ENCODE measurements at places on chromosomes 7 and 10. TPM values are rescaled to one million over a fixed set of nuclear protein-coding genes. Genes with fewer than 3 reads are reported as not detected.

Gene NODAL
- total RNA-seq = not detected

Gene SPDYE8
- not detected for total RNA-seq

Gene KLLN
- total RNA-seq = 0.35 TPM

Gene SCIN
- total RNA-seq = 197 TPM

Gene HOXA13
- not detected for total RNA-seq

Gene OR2A1
- total RNA-seq = not detected

Gene MSRB2
- 9.1 TPM for total RNA-seq

Gene SP8
- total RNA-seq = 3.6 TPM

Gene SEMA3A
- 12.4 TPM for total RNA-seq

Gene ADAM12
- total RNA-seq = 0.13 TPM

Gene SYT15
- total RNA-seq = 4.1 TPM

Gene ADAP1
- total RNA-seq = 127 TPM

Gene ZNF117
- total RNA-seq = 3.3 TPM

Gene AOC1
- 508 TPM for total RNA-seq

Gene PTN
- total RNA-seq = 6.7 TPM

Gene CPN1
- not detected for total RNA-seq

Gene LIPK
- not detected for total RNA-seq

Gene GIMAP1
- total RNA-seq = 4.6 TPM

Gene PLCE1
- total RNA-seq = 28.8 TPM

Gene HOXA10
- total RNA-seq = 17.3 TPM

Gene TAX1BP1
- total RNA-seq = 64.4 TPM

Gene MYO1G
- total RNA-seq = 2.7 TPM

Gene CCL24
- 13.1 TPM for total RNA-seq

Gene CYP26A1
- total RNA-seq = not detected

Gene MACROH2A2
- total RNA-seq = 11.0 TPM

Gene DDX50
- total RNA-seq = 15.7 TPM

Gene CHST3
- 9.1 TPM for total RNA-seq

Gene CPED1
- 6.9 TPM for total RNA-seq

Gene LRRC4
- 1.6 TPM for total RNA-seq

Gene CDK1
- total RNA-seq = 3.2 TPM

Gene PNLIPRP3
- 0.40 TPM for total RNA-seq

Gene PPA1
- 199 TPM for total RNA-seq

Gene PRKG1
- total RNA-seq = 89.1 TPM

Gene DDIT4
- total RNA-seq = 275 TPM

Gene SPDYE1
- not detected for total RNA-seq

Gene TMEM106B
- 49.7 TPM for total RNA-seq

Gene CFTR
- total RNA-seq = 58.6 TPM

Gene ANKRD2
- not detected for total RNA-seq

Gene HECTD2
- total RNA-seq = 4.9 TPM

Gene MLXIPL
- 130 TPM for total RNA-seq

Gene NKX1-2
- total RNA-seq = not detected

Gene NUDT13
- 2.8 TPM for total RNA-seq

Gene PPP1R17
- not detected for total RNA-seq

Gene TMEM270
- total RNA-seq = not detected

Gene LIPJ
- not detected for total RNA-seq

Gene ANXA8L1
- total RNA-seq = not detected

Gene CLDN3
- 944 TPM for total RNA-seq

Gene C10orf67
- 1.2 TPM for total RNA-seq

Gene ASAH2
- 5.0 TPM for total RNA-seq

Gene SH2D4B
- total RNA-seq = not detected

Gene SPDYE16
- not detected for total RNA-seq

Gene TMEM229A
- 23.1 TPM for total RNA-seq

Gene ATP5F1C
- total RNA-seq = 448 TPM
